Activated naive CD4-positive, alpha-beta T cell (primary cell): ENCODE measurements at places on chromosomes 5 and 9.

DNA sequence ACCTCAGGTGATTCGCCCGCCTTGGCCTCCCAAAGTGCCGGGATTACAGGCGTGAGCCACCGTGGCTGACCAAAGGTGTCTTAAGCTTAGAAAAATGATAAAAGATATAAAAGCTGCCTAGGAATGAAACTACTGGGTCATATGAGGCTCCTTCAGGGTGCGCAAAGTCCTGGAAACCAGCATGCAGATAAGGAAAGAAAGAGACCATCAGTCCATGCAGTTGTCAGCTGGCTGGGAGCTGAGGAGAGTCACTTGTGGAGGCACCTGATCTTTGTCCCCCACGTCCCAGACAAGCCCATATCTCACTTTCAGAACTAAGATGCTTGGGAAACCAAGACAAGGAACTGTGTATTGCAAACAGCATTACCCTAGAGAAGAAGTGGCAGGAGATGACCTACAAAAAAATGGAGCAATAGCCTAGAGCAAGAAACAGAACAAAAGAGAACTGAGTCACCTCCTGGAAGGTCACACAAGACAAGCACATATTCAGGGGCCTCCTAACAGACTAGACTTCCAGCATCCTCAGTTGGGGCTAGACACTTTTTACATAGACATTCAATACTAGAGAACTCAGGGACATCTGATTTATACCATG, 2.8 kb upstream of the CCDC125 start:
- no peak for DNase-seq

- DNase-seq: no peak
These were observed 49.7 kb upstream of the PLEKHG4B start for GRCh38 chr5:42250-42649.

- DNase-seq: peak; percentile 35
These were observed 97.1 kb downstream of the GOLPH3 start for GRCh38 chr5:32076699-32077695.

DNA sequence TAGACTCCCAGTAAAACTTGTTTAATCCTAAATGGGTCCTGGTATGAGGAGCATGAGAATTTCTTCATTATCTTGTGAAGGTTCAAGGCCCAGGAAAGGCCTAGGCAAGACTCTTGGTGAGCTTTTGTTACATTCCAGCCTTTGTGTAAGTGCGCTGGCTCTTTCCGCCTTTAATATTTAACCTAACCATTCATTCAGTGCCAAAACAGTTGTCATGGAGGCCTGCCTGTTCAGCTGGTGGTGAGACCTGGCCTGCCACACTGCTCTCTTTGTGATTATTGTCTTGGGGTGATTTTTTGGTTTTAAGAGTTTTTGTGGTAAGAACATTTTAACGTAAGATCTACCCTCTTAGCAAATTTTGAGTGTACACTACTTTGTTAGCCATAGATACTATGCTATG, 127.5 kb upstream of the WWC1 start:
- DNase-seq: no peak

GRCh38 chr5:158011422-158011821, 152.5 kb upstream of the CLINT1 start:
- DNase-seq: no peak

DNA sequence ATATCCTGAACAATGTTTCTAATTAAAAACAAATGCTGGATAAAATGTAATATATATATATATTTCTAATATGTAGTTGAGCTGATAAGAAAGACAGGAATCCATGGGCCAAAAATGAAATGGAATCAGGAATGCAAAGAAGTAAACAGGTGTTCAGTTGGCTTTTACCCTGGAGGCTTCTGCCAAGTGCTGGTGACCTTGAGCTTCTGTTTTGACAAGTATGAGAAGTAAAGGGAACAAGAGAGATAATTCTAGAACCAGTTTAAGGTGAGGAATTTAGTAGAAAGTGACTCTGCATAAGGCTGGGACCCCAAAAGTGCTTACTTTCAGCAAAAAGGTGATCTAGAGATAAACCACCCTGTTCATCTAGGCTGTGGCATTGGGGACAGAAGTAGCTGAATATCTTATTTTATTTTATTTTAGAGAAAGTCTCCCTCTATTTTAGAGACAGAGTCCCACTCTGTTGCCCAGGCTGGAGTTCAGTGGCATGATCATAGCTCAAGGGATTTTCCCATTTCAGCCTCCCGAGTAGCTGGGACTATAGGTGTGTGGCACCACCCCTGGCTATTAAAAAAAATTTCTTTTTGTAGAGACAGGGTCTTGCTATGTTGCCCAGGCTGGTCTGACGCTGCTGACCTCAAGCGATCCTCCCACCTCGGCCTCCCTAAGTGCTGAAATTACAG, 27.0 kb downstream of the DCAF10 start:
- no peak for DNase-seq

GRCh38 chr9:108553111-108553635, 302.6 kb downstream of the ACTL7B start:
- no peak for DNase-seq

DNA sequence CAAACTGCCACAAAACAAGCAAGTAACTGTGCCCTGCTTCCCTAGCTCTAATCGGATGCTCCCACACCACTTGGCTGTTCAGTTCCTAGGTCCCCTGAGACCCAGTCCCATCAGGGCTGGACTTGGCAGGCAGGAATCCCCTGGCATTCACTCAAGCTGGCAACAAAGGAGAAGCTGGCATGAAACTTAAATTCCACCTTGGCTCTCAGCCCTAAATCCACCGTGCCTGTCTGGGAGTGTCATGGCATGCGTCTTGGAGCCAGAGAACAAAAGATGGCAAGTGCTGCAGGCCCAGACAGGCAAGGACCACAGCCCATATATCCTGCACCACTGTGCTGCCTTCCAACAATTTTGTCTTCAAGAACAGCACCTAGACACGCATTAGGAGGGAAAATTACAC, 38.2 kb downstream of the ETF1 start:
- no peak for DNase-seq

DNA sequence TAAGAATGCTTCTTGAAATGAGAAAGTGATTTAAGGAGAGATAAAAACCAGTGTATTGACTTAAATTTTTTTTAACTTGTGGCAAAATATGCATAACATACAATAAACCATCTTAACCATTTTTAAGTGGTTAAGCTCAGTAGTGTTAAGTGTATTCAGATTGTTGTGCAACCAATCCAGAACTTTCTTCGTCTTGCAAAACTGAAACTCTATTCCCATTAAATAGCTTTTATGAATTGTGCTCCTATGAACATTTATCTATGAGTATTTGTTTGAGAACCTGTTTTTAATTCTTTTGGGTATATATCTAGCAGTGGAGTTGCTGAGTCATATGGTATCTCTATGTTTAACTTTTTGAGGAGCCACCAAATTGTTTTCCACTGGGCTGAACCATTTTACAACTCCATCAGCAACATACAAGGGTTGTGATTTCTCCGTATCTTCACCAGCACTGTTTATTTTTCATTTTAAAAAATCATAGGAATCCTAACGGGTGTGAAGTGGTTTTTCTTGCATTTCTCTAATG, 76.6 kb upstream of the ACTBL2 start:
- DNase-seq: no peak

GRCh38 chr5:130251931-130252330, 347.7 kb downstream of the CHSY3 start:
- no peak for DNase-seq

DNA sequence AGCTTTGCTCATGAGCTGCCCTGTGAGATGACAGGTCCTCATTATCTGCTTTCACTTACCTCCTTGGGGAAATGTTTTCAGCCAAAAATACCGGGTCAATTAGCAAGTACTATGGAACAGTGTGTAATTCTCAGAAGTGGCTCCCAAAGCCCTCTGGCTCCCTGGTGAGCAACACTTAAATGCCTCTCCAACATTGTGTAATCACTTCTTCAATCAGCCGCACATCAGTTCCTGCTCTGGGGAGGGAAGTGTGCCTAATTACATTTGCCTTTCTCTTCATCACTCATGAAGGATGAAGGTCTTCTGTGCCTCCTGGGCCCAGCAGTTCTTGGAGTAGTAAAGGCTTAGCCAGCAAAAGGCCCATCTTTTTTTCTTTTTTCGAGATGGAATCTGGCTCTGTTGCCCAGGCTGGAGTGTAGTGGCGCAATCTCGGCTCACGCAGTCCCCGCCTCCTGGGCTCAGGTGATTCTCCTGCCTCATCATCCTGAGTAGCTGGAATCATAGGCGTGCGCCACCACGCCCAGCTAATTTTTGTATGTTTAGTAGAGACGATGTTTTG, 23.1 kb downstream of the NIM1K start:
- DNase-seq: no peak

DNA sequence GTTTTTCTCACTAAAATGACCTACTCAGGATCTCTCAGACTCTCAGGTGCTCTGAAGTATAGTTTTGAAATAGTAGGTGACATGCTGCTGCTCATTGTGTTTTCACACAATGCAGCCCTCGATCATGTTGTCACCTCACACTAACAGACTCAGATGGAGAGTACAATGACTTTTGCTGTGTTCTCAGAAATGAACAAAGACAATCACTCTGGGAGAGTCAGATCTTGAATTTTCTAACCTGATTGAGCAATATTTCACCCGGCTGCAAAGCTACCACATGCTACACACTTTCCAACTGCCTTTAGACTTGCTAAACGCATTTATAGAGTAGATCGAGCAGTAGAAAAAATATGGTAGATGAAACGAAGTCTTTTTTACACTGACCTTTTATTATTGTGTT, 113.4 kb downstream of the ST8SIA4 start:
- DNase-seq: no peak

DNA sequence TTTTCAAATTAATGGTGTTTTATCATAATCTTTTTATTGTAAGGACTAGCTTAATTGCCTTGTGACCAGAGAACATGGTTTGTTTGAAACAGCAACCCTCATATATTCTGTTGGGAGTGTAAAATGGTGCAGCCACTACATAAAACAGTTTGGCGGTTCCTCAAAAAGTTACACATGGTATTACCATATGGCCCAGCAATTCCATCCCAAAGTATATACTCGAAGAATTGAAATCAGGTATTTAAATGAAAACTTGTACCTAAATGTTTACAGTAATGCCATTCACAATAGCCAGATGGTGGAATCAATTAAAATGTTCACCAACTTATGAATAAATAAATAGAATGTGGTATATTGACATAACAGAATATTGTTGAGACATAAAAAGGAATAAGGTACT, 14.8 kb upstream of the IL33 start:
- no peak for DNase-seq

DNA sequence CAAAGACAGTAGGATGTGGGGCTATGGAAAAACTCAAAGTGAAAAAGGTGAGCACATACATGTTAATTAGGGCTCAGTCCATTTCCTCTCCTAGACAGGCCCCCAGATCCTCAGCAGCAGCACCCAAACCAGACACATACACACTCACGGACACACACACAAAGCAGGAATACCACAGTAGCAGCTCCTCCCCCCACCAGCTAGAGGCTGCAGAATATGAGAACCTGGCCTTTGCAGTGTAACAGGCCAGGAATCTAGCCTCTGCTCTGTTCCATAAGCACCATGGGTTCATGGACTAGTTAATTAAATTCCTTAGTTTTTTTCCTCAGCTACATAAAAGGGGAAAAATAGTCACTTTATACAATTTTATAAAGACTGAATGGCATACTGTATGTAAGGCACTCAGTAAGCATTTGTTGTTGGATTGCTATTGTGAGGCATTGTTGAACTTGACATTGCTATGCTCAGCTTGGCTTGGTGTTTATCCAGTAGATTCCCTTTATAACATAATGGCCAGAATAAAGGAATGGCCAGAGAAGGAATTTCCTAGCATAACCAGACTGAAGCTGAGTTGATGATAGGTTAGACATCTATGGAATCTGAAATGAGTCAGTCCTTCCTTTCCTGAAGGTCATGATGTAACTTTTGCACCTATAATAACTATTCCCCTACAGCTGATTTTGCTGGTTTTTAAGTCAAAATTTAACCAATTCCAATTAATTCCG, 186.8 kb downstream of the SEMA5A start:
- DNase-seq: no peak

DNA sequence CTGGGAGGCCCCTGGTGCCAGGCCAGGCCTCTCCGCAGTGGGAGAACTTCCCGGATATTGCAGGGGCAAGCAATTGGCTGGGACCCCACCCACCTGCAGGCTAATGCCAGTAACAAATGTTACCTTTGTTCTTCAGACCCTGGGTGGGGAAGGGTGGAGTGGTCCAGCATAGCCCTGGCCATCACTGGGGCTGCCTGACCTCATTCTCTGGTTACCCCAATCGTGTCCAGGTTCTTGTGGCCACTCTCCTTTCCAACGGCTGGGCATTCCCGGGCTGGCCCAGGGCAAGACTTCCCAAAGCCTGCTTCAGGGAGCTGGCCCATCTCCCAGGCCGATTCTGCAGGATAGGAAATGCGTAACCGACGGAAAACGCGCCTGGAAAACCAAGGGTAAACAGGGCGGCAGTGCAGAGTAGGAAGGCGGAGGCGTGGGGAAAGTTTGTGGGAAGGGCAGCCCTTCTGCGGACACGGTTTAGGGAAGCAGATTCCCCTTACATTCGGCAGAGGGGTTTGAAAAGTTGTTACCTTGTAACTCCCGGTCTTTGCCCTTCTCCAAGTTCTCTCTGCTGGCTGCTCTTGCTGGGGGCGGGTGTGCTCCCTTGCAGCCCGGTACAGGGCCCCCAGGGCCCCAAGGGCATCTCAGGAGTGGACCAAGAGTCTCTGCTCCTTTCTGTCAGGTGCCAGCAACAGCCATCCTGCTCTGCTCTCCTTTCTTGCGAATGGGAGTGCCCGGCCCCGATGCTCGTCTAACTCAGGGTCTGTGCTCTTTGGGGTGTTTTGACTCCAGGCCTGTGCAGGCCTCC, 3.5 kb downstream of the NRARP start:
- DNase-seq: no peak

DNA sequence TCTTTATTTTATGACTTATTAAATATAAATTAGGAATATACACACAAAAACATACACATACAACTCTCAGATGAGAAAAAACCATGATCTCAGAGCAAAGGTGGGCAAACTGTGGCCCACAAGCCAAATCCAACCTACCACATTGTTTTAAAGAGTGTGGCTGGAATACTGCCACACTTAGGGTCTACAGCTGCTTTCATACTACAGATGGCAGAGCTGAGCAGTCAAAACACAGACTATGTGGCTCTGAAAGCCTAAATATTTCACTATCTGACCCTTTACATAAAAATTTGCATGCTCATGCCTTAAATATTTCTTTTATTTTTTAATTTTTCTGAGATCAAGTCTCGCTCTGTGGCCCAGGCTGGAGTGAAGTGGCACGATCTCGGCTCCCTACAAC, 28.3 kb downstream of the LEAP2 start:
- DNase-seq: no peak

GRCh38 chr9:121682201-121682600, 30.8 kb downstream of the DAB2IP start:
- DNase-seq: no peak
